Nucleus accumbens (tissue), 56 donors: ENCODE measurements at places on chromosomes 3 and 15.

DNA sequence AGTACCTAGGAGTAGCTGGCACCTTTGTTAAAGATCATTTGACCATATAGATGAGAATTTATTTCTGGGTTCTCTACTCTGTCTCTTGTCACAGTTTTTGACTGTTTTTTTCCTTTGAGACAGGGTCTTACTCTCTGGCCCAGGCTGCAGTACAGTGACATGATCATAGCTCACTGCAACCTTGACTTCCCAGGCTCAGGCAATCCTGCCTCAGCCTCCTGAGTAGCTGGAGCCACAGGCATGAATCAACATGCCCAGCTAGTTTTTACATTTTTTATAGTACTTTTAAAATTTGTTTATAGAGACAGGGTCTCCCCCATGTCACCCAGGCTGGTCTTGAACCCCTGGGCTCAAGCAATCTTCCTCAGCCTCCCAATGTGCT is 45.0 kb downstream of the BCL2L10 start:
- no peak for DNase-seq

DNA sequence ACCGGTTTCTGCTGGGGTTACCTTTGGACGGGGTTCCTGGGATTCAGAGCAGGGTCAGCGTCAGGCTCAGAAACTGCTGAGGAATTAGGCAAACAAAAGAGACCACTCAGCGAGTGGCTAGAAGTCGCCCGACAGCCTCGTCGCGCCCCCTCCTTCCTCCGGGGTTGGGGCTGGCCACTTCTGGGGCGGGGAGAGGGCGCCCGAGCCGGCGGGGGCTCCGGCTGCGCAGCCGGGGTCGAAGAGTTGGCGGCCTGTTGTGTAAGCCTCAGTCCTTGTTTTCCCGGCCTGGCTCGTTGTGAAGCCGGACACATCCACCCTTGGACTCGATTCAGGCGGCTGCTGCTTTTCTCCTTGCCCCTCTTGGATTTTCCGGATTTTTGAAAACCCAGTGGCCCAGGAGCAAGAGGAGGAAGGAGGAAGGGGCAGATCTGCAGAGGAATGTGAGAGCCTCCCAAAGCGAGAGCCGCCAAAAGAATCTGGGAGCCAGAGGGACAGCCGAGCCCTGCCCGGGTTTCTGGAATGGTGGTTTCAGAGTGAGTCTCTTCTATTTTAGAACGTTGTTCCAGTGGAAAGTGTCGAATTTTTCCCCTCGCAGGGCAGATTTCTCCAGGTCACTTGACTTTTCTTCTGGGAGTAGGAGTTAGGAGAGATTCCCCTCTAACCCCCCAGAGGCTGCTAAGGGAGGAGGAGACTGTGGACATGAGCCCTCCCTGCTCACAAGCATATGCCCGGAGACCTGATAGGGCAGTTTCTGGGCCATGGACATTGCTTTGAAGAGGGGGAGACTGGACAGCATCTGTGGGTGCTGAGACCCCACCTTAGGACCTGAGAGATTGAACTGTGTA is 666 bp downstream of the SNX33 start:
- DNase-seq = no peak

- DNase-seq = no peak
These were observed 53.0 kb upstream of the GSK3B start for GRCh38 chr3:120147072-120147871.

DNA sequence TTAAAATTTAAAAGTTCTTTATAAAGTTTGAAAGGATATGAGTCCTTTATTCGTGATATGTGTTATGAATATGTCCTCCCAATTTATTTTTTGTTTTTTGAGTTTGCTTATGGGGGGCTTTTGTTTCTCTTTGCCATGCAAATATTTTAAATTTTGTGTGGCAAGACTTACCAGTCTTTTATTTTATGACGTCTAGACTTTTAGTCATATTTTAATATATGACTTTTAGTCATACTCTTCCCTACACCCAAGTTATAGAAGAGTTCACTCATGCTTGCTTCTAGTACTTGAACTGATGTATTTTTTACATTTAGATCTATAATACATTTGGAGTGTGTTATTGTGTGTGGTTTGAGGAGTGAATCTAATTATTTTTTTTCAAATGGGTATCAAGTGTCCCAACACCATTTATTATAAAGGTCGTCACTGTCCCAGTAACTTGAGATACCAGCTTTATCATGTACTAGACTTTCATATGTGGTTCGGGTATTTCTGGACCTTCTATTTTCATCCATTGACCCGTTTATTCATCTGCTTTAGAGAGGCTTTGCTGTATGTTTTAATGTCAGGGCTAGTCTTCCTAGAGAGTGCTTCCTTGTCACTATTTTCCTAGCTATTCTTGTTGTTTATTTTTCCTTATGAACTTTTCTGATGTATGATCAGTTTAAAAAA is 755 bp downstream of the PARP15 start:
- no peak for DNase-seq

GRCh38 chr15:58331913-58332675 is 99.7 kb upstream of the LIPC start:
- peak; percentile 89 for DNase-seq

- no peak for DNase-seq
These were observed 160.2 kb downstream of the ZPLD1 start for GRCh38 chr3:102595057-102595456.

GRCh38 chr3:194570235-194570634 is 63.0 kb downstream of the TMEM44 start:
- no peak for DNase-seq

- DNase-seq = peak; percentile 51
These were observed at the start of gene PLCL2 for GRCh38 chr3:16884748-16885592. TSS of gene PLCL2 (plus strand) at chr3:16884955. CDS start at chr3:16885040, 85 bp downstream.

DNA sequence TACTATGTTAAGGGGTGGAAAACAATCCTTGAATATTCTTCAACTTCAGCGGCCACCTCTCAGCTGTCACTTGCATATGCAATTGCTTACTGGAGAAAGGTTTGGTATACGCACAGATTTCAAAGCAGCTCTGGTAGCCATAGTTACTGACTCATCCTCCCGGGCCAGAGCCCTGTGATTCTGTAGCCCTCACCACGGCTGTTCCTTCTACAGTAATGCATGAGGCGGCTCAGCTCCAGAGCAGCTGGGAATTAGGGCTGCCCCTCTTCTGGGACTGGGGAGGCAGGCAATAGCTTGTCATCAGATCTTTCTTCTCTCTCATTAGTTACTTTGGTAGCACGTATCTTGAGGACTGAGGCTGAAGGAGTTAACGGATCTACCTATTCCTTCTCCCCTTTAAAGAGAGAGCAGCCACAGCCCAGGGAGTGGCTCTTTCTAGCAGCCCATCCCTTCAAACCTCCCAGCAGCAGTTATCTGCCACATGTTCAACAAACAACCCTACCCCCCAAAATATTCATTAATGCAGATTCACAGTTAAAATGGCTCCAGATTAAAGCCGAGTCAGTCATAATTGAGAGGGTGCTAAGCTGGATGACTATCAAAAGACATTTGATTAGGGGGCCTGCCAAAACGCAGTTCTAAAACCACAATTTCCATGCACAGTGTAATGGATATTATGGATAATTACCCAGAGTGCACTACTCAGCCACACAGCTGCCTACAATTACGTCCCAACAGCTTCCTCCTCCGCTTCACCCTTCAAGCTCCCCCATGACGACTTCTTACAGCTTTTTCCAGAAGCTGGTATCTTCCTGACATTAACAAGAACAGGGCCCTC is 54.7 kb downstream of the ETV5 start:
- DNase-seq = no peak

DNA sequence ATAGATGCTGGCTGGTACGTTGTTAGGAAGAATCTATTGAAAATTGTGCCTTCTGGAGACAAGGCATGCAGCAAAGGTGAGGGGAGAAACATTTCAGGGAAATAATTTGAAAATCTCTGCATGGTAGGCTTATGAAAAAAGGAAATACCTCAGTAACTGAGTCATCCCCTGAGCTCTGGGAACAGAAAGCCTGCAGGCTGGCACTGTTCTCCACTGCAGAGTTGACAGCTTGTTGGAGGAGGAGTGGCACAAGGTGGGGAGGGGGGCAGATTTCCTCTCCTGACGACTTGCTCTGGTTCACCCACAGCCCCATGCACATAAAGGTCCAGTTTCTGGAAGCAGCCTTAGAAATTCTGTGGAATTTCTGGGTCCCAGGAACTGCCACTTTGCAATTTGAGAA is 179.4 kb downstream of the ABHD5 start:
- no peak for DNase-seq

GRCh38 chr3:193665370-193665989 is 72.5 kb downstream of the OPA1 start:
- DNase-seq = no peak

DNA sequence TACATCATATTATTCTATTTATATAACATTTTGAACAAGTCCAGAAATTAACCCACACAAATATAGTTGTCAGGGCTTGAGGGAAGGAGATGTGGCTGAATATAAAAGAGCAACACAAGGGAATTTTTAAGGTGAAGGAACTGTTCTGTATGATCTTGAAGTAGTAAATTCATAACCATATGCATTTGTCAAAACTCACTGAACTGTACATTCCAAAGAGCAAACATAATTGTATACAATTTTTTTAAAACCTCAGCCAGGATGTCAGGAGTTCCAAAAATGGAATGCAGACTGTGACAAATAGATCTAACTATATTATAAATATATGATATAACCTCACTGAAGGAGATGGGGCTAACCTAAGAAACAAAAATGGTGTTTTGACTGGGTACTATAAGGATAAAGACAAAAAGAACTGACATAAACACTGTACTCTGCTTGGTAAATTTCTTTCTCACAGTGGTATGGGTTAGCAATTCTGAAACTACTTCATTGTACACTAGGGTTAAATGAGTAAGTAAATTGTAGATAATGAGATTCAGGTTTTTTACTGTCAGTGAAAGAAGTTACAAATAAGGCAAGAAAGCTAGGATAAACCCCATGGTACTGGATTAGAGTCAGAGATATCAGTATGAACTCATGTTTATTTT is 14.4 kb downstream of the GOLGB1 start:
- no peak for DNase-seq

DNA sequence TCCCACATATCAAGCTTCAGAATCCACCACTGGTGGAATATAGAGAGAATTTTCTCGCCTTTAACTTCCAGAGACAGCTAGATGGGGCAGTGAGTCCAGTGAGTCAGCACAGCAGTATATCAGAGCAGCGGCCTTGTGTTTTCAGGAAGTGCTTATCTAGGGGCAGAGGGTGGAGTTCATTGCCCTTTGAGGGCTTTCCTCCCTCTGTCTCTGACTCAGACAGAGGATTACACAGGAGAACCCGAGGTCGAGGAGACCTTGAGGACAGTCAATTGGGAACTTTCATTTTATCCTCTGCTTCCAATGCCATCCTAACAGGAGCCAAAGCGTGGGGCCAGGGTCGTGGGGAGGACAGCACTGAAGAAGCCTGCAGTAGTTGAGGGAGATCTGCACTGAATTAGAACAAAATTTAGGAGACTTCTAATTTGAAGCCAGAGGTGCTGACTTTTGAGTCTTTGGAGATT is 109.6 kb upstream of the UMPS start:
- DNase-seq = no peak

DNA sequence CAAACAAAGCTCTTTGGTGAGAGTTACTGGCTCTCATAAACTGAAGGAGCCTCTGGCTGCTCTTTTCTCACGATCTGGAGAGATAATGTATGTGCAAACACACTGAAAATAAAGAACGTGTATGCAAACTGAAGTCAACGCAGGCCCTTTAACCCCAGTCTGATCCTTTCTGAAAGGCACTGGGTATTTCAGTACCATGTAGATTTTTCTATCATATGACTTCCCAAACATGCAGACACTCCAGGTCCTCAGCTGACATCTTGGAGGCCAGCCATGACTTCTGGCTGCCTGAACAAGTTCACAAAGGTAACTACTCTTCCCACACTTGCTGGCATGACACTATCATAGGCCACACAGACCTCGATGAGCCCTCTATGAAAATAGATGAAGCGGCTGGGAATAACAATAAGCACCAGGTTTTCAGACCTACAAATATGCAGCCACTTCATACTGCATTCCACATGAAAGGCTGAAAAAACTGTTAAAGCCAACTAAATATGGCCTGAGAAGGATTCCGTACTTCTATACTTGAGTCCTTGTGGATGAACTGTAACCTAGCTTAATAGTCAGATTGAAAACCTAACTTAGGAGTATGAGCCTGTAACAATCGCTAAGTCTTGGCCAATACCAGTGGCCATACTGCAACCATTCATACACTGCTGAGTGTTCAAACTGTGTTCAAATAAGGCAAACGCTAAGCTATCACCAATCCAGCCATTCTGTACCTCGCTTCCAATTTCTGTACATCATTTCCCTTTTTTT is 121.3 kb downstream of the THRB start:
- no peak for DNase-seq

GRCh38 chr3:129493206-129493605 is 35.2 kb upstream of the RHO start:
- no peak for DNase-seq

DNA sequence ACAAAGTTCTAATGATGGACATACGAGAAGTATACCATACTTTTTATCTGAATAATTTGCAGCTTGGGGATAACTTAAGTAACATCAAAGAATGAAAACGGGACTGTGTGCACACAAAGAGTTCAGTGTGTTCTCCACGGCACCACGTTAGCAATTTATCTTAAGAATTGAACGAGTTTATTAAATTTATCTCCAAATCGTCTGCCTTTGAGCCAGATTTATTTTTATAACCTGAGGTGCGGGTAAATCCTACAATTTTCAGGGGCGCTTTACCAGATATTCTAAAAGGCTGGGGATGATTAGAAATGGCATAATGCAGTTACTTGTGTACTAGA is 3.5 kb downstream of the CHD2 start:
- DNase-seq = no peak

DNA sequence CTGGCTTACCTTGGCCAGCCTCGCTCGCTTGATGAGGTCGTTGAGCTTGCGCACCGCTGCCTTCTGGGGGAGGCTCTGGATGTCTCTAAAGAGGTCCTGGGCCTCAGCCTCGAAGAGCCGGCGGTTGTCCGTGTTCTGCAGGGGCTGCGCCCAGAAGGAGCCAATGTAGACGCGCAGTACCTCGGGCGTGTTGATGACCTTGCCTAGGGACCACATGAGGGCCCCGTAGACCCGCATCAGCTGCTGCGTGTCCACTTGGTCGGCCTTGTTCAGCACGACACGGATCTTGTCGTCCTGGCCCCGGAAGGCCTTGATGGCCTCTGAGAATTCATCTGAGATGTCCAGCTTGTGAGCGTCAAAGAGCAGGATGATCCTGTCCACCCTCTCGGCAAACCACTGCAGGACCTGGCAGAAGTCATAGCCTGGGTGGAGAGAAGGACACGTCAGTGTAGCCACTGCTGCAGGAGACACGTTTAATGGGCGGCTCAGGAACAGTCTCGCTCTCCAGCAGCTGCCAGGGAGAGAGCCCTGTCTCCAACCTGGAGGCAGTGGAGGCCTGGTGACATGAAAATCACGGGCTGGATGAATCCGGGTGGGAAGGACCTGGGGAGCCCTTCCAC is 25.5 kb upstream of the SPTBN5 start:
- no peak for DNase-seq

- no peak for DNase-seq
These were observed 1.8 kb upstream of the SNAP23 start for GRCh38 chr15:42493679-42494078.
